T-helper 2 cell (primary cell): ENCODE measurements at places on chromosomes 12 and 14.

DNA sequence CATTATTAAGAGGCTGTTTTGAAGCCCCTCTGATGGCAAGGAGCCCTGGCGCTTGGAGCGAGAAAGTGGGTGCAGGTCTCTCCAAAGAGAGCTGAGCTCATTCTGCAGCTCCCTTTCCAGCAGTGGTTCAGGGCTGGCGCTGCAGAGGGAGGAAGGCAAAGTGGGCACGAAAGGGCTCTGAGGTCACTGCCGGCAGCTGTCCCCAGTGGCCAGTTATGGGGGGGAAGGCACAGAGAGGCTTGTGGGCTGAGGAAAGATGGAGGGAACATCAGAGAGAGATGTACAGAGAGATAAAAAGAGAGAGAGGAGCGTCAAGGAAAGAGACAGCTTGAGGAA is 75.2 kb upstream of the TBX5 start:
- no peak for DNase-seq

DNA sequence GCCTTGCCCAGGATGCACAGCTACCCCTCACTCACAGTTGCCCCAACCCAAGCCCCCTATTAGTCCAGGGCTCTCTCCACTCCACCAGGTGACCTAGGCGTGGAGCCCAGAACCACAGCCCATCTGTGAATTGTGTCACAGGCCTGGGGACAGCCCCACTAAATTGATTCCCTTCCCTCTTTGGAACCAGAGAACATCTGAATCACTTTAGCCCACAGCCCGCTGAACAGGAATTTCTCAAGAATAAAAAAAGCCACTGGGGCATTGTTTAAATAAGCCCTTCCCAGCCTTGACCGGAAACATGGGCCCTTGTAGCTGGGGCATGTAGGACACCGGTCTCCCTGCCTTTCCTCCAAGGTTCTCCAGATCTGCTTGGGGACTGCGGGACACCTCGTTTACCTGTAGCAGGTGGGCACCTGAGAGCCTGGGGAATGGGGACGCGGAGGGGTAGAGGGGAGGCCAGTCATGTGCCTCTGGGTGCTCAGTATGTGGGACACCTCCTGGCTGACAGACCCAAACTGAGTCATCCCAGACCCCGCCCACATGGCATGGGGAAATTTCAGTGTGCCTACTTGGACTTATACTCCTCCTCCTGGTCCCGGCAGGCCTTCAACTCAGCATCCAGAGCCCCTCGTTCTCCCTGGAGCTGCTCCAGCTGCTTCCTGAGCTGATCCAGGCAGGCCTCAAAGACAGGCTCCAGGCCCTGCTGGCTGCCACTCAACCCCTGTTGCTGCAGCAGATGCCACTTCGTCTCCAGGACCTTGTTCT is 1.3 kb downstream of the KRT78 start:
- no peak for DNase-seq

DNA sequence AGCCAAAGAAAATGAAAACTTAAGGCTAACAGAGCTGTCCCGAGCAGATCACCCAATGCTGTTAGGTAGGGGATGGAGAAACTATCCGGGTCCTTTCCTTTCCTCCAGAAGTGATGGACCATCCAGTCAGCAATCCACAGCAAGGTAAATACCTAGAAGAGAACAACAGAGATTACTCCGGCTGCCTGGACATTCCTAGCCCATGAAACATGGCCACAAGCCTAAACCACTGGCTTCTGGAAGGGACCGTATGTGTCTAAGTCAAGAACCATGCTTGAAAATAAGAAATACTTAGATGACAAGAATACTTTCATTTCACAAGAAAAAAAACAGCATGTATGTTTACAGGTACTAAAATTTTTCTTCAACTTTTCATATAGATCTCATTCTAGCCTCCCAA is 152.9 kb downstream of the SLC41A2 start:
- DNase-seq = no peak

DNA sequence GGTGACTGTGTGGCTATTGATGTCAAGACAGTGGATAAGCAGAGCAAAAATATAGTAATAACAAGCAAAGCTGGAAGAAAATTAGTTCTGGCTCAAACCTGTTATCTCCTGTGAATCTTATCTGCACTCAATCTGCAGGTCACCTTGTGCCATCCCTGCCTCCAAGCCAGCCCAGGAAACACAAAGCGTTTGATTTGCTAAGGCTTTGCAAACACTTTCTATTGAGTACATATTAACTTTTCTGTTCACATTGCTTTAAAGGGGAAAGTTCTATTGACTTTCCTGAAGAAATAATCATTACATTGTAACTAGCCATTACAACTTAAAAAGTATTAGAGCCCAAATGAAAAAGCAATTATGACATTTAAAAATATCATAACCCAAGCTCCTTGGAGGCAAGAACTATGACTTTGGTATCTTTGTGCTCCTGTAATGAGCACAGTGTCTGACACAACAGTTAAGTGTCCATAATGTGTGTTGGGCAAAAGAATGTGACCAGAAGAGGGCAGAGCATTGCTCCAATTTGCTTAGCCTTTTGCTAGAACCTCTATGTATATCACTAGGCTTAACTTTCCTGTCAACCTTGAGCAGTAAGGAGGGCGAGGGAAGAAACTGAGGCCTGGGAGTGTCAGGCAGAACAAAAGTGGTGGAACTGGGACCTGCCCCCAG is 24.7 kb downstream of the SERPINA3 start:
- DNase-seq = no peak

DNA sequence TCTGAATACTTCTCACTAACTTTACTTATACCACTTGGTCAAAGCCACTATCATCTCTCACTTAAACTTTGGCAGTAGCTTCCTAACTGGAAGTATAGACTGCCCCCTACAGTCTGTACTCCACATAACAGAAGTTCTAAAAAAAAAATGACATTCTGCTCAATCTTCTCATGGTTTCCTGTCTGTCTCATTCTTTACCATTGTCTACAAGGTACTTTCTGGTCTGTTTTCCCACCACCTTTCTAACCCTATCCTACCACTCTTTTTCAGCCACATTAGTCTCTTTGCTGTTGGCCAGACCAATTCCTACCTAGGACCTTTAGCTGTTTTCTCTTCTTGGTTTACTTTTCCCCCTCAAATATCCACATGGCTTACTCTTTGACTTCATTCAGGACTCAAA is 14.7 kb downstream of the CPSF6 start:
- DNase-seq = peak; percentile 50

GRCh38 chr12:48966177-48966895 is 5.2 kb downstream of the WNT10B start:
- no peak for DNase-seq
